Gastroesophageal sphincter (tissue), 4 donors: ENCODE measurements at places on chromosomes 5 and 9. TPM values are rescaled to one million over a fixed set of nuclear protein-coding genes. Genes with fewer than 3 reads are reported as not detected.

GCNT4 gene
- 4.0 TPM for total RNA-seq

UGCG gene
- total RNA-seq: 51.9 TPM

TSLP gene
- total RNA-seq: 2.0 TPM

LIFR gene
- 65.4 TPM for total RNA-seq

ACTL7B gene
- total RNA-seq: not detected

ALDOB gene
- not detected for total RNA-seq

PCDHGA6 gene
- 2.0 TPM for total RNA-seq

CCDC192 gene
- 0.94 TPM for total RNA-seq

LHX3 gene
- total RNA-seq: not detected

MAMDC4 gene
- total RNA-seq: 2.2 TPM

GRXCR2 gene
- total RNA-seq: not detected

EGFLAM gene
- total RNA-seq: 4.8 TPM

KCNT1 gene
- 0.19 TPM for total RNA-seq

NUP188 gene
- 32.2 TPM for total RNA-seq

DNA sequence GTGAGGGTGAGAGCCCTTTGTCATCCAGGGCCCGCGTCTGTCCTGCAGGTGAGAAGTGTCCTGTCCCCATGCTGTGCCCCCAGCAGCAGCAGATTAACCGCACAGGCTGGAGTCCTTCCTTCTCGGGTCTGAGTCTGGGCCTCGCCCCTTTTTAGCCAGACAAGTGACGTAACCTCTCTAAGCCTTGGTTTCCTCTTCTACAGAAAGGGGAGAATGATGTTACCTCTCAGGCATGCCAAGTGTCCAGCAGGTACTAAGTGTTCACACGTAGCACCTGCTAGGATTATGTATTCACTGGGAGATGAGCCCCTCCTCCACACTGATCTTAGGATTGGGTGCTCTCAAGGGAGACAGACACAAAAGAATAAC is 6.9 kb downstream of the NEURL1B start:
- no peak for ATAC-seq

GRCh38 chr9:124805186-124805585 is 28.3 kb downstream of the OLFML2A start:
- no peak for ATAC-seq

DNA sequence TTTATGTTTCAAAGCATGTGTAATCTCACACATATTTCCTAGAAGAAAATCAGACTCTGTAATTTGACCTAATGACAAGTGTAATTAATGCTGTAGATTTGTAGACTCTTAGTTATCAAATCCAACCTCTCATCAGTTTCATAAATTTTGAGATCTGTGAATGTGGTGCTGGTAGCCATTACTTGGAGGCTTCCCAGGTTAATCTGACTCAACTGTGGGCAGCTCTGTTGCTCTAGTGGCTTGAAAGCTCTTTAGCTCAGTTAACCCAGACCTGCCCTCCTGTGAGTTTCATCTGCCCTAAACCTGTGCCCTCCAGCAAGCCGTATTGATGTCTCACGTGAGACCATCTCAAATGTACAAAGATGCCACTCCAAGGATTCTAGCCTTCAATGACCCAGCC is 323.4 kb downstream of the FBXL7 start:
- ATAC-seq: no peak

DNA sequence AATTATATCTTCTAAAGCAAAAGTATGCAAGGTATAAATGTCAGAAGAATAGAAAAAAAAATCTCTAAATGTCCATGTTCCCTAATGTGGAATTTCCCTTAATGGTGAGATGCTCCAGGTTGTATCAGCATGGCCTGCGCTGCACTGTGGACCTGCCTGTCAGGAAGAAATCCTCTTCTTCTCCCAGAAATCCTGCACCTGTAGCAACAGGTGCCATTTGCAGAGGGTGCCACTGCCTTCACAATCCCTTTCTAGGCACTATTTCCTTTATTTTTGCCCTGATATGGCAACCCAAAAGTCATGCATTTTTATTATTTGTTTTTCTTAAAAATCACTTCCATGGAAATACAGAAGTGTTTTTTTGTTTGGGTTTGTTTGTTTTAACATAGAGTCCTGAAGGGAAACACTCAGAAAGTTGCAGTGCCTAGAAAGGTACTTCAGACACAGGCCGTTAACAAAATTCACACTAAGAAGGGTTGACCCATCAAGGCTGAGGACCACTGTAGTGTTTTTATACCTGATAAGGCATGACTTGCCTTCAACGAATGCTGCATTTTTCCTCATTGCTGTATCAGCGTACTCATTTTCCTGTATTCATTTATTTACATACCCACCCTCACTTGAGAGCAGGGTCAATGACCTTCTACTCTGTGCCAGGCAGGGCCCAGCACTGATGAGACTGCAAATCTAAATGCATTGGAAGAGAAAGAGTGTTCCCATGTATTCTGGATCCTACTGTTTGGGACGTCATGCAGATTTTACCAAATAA is 177.8 kb downstream of the SNX18 start:
- ATAC-seq: no peak

- peak; percentile 96 for ATAC-seq
Measured at GRCh38 chr5:54517512-54518145, at the start of gene SNX18. TSS of gene SNX18 (plus strand) at chr5:54517759. CDS start at chr5:54517953, 194 bp downstream.

GRCh38 chr5:6496636-6497035 is 48.0 kb downstream of the UBE2QL1 start:
- no peak for ATAC-seq

GRCh38 chr5:167511-167910 is 23.8 kb upstream of the LRRC14B start:
- no peak for ATAC-seq

DNA sequence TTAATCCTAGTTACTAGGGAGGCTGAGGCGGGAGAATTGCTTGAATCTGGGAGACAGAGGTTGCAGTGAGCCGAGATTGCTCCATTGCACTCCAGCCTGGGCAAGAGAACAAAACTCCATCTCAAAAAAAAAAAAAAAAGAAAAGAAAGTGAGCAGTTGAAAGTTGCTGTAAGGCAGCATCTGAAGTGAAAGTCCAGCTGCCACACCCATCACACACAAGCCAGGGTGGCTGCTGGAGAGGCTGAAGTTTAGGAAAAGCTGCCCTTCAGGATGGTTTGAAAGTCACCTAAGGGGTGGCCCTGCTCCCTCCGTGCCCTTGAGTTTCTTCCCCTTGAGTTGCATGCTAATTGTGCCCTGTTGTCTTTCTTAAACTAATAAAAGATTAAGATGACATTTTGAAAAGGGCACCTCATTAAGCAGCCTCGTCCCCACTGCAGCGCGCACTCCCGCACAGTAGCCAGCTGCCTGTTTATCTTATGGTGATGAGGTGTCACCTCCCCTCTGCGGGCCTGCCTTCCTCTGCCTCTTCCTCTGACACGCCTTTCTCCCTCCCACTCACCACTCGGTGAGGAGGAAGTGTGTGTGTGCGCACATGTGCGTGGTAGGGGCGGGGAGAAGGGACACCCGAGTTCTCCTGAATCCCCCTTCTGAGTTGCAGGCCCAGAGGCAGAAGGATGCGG is 104.2 kb upstream of the PANK3 start:
- no peak for ATAC-seq

GRCh38 chr5:145941096-145941447 is 4.7 kb downstream of the SH3RF2 start:
- ATAC-seq: no peak

GRCh38 chr5:305050-305449 is 16.5 kb upstream of the AHRR start:
- no peak for ATAC-seq

- ATAC-seq: no peak
Measured at GRCh38 chr5:1239505-1240251, 14.5 kb downstream of the SLC6A18 start.

DNA sequence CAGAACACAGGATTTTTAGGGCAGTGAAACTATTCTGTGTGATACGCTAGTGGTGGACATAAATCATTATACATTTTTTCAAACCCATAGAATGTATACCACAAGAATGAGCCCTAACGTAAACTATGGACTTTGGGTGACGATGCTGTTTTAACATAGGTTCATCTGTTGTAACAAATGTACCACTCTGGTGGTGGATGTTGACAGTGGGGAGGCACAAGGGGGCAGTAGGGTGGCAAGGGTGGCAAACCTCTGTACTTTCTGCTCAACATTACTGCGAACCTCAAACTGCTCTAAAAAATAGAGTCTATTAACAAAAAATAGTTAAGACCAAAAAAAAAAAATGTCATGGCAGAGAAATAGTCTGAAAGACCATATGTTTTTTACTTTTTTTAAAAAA is 9.1 kb upstream of the MVB12B start:
- ATAC-seq: no peak

GRCh38 chr9:112094948-112095681 is 80.0 kb downstream of the SUSD1 start:
- ATAC-seq: no peak

- no peak for ATAC-seq
Measured at GRCh38 chr5:139416651-139417050, 12.8 kb upstream of the SPATA24 start.

DNA sequence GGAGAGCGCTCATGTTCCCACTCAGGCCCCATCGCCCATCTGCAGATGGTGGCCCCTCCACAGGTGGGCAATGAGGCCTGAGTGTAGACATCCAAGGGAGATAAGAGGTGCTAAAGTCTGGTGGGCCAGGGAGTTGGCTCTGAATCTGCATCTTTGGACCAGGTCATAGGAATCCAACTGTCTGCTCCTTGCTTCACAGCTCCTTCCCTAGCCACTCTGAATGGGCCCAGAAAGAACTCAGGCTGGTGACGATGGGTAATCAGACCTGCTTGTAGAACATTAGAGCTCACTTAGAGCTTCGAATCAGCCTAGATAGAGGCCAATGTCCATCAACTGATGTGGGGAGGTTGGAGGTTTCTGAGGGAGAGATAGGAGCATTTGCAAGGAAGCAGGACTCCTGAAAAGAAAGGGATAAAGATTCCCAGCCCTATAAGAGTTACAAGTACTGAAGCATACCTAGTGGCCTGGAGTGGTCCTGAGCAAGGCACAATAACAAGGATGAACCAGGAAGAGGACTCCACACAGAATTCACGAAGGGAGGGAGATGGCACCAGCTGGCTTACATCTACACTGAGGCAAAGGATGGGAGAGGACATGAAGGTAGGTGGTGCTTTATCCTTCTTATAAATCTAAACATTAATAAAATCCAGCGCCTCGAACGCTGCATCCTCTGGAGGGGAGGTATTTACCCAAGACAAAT is 132.8 kb upstream of the ALDH1B1 start:
- ATAC-seq: no peak

- no peak for ATAC-seq
Measured at GRCh38 chr5:28046596-28046995, 1008.2 kb upstream of the CDH9 start.

DNA sequence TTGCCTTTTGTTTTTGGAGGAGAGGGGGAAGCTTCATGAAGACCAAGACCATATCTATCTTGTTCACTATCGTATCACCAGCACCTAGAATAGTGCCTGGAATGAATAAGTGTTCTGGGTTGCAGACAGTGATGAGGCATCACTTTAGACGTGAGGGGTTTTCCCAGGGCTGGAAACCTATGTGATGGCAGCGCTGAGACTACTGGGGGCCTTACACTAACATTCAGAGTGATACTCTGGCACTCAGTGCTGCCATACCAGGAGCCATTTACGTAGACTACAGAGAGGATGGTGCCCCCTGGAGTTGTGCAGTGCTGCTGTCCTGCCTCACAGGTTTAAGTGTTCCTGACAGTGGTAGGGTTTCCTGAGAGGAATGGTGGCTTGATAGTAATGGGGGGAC is 6.9 kb downstream of the CCL19 start:
- ATAC-seq: no peak

DNA sequence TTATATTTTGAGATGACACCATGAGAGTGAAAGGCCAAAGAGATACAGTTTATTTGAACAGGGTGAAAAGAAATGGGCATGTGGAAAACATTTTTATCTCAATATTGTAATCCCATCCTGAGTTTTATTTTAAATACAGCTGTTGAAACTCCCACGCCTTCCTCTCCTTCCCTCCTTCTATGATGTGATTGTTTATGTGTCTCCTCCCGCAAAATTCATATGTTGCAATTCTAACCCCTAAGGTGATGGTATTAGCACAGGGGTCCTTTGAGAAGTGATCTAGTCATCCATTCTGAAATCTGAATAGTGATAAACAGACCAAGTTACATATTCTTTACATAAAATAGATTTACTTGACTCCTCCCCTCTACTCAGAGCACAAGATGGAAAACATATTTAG is 1275.4 kb upstream of the C9orf72 start:
- no peak for ATAC-seq

GRCh38 chr5:1899201-1899600 is 16.5 kb upstream of the IRX4 start:
- ATAC-seq: no peak

DNA sequence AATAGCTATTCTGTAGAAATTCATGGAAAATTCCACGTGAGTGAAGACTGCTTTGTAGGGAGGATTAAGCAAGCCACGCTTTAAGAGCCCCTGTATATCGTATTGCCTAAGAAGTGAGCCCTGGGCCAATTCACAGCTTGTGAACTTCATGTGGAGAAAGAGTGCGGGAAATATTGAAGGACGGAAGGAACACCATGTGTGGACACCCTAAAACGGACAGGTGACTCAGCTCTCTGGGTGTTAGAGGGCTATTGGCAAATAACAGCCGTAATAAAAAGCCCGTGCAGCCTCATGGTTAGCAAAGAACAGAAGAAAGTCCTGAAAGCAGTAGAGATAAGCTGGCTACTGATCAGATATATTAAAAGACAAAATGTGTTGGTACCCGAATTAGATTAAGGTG is 26.4 kb downstream of the ZNF366 start:
- ATAC-seq: no peak

DNA sequence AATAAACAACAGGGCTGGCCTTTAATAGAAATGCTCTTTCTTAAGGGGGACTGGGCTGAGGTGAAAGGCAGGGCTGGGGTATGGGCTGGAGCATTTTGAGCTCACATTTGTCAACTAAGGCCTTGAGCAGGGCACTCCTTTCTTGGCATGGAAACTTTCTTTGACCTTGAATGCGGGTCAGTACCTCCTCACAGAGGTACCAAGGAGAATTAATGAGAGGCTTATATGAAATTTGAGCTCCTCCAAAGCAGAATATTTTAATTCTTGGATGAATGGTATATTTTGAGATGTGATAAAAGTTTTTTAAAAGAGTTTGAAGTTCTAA is 3.1 kb downstream of the CYSTM1 start:
- ATAC-seq: no peak

- ATAC-seq: no peak
Measured at GRCh38 chr9:87428659-87429058, 69.0 kb upstream of the DAPK1 start.

GRCh38 chr5:95241635-95242034 is 43.3 kb downstream of the MCTP1 start:
- ATAC-seq: no peak
